ENCODE measurements at places on chromosomes 11 and 22.

DNA sequence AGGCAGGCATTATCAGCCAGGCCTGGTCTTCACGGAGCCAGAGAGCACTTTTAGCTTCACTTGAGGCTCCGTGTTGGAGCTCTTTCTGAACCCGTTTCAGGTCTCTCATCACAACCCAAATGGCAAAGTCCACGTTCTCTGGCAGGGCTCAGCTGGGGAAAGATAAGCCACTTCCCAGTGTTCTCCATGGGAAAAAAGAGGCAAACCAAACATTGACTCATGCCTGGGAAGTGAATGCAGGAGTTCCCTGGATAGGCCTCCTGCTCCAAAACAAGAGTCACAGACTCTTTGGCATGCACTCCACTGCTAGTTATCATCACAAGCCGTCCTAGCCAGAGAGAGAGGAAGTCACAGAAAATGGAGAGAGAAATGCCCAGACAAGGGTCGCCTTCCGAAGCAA, 11.6 kb downstream of the OPCML start:
- no peak for DNase-seq

DNA sequence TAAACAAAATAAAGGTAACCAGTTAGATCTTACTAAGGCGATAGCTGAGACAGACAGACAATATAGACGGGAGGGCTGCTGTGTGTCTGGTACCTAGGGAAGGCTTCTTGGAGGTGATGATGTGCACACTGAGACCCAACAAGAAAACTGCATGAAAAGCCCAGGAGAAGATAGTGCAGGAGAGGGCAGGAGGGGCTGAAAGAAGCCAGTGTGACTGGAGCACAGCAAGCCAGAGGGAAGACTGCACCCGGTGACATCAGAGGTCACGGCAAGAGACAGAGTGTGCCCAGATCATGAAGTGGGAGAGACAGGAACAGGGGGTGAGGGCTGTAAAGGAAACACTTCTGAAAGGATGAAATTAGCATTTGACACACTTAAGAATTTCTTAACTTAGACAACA, 266.3 kb downstream of the BRD1 start:
- DNase-seq: no peak

DNA sequence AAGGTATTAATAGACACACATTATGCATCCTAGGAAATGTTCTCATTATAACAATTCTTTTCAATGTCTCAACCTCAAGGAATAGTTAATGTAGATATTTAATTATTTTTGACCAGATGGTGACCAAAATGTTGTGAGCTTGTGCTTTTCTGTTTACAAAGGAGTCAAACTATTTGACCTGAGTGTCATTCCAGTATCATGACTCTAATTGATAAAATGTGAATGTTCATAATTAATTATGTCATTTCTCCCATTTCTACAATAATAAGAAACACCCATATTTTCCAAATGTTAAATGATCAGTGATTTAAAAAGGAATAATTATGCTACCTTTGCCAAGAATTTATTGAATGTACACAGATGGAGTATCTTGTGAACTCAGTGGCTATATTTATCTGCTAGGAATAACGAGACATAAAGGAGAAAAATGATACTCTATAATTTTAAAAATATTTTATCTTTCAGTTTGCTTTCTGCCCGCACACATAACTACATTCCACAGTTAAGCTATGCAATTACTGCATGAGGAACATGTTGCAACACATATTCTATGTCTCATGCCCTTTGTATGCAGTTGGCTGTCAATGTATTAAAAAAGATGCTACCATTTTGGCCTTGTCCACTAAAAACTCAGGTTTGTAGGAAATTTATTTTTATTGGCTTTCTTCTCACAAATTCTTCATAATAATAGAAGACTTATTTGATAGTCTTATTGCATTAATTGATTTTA, 376.7 kb upstream of the CCDC179 start:
- no peak for DNase-seq

DNA sequence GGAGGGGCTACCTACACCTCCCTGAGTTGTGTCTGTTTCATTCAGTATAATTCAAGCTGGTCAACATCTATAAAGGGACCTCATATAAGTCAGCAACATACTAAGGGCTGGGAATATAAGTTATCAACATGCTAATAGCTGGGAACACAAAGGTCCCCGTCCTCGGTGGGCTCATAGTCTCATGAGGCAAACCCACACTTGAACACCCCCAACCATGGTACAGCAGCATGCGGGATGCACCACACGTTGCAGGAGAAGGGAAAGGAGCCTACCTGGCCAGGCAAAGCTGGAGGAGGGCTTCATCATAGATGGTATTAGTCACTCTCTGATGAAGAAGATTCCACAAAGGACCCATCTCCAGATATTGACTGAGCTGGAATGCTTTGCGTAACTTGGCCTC, 561.8 kb upstream of the B3GAT1 start:
- DNase-seq: no peak

- peak; percentile 86 for DNase-seq
Observed at GRCh38 chr11:128653801-128654231, 40.1 kb upstream of the FLI1 start.

DNA sequence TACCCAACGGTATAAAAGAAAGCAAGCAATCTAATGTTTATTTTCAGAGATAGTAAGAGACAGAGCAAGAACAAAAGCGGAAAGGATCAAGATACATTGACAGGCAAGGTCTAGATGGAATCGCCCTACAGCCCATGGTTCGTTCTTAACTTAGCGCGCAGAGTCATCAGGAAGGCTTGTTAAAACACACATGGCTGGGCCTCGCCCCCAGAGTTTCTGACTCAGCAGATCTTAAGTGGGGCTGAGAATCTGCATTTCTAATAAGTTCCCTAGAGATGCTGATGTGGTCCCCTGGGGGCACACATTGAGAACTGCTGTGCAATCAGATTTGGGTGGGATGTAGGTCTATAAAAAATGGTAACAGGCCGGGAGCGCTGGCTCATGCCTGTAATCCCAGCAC, 35.8 kb upstream of the CHRM4 start:
- DNase-seq: no peak

DNA sequence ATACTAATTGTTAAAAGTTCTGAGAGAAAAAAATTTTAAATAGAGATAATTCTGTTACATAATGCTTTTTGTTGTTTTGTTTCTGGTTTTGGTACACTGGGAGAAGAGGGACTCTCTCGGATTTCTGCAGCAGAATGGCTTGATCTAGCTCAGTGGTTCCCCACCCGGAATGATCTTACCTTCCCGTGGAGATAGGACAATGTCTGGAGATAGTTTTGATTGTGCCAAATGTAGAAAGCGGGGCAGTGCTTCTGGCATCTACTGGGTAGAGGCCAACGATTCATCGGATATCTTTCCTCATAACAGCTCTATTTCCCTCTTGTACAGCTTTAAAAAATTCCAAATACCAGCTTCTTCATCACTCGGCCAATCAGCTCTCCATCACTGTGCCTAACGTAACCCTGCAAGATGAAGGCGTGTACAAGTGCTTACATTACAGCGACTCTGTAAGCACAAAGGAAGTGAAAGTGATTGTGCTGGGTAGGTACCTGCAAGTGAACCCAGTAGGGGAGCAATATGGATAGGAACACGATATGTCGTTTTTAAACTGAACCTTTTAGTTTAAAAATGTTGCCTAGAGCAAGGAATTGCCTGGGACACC, 13.2 kb downstream of the CRTAM start:
- no peak for DNase-seq

DNA sequence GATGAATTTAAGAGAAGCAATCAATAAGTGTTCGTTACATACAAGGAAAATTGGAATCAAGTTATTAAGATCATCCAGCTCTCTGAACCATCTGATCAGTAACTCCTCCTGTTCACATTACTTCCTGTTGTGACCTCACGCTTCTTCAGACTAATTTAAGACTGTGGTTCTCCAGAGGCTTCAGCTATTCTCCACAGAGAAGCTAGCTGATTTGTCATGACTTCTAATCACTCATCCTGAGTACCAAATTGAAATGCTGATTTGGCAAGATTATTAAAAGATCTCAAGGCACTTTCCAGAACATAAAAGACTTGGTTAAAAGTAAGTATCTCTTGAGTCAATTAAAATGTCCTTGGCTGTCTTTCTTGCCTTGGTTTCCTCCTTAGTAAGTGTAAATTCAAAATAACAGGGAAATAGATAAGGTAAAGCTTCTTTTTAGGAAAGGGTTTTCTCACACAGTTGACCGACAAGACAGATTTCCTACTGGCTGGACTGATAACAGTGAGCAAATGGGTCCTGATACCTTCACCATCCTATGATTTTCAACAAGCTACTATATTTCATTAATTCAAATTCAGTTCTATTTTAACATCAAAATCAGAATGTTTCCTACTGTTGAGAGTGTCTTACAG, 38.5 kb downstream of the GAB2 start:
- no peak for DNase-seq

- no peak for DNase-seq
Observed at GRCh38 chr22:47274196-47274595, 511.7 kb downstream of the TBC1D22A start.

- no peak for DNase-seq
Observed at GRCh38 chr11:86575208-86575855, 97.1 kb downstream of the ME3 start.

- DNase-seq: no peak
Observed at GRCh38 chr22:32949391-32950173, 108.6 kb downstream of the SYN3 start.

GRCh38 chr11:117256573-117256972, 24.1 kb downstream of the RNF214 start:
- no peak for DNase-seq

DNA sequence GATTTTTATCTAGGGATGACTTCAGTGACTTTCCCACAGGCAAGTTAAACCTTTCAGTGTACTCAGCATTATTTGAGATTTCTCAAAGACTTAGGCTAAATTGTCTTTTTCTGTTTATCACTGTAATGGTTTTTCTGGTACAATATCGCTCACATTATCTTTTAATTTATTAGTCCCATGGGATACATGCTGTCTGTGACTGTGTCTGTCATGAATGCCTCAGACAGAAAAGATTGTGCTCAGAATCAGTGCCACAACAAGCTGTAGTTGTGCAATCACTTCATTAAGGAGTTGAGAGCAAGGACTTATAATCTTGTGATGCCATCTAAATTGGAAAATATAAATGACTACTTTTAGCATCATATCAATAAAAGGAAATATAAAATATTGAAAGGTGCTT, 2374.2 kb upstream of the RAG2 start:
- DNase-seq: no peak

Data from endodermal cell (in vitro differentiated cells).